Activated naive CD8-positive, alpha-beta T cell treated with anti-CD3 and anti-CD28 coated beads, Interleukin-2, amount 10 ng/mL, durations not matched to agents 7 days and 5 days (primary cell): ENCODE measurements at places on chromosomes 6 and 20. TPM values are rescaled to one million over a fixed set of nuclear protein-coding genes. Genes with fewer than 3 reads are reported as not detected.

GRCh38 chr6:128882991-128883611, at the start of gene LAMA2:
TSS of gene LAMA2 (plus strand) at chr6:128883138. CDS start at chr6:128883246, 108 bp downstream.
- peaks cover 34% of the 10 kb centered on the region for H3K27me3 ChIP-seq
- H3K4me3 ChIP-seq = no peak within 1 kb of the TSS
- H3K4me1 ChIP-seq = no peaks in the 10 kb centered on the region
- H3K36me3 ChIP-seq = no peaks in the 10 kb centered on the region
- DNase-seq = no peak

- H3K36me3 ChIP-seq = no peaks in the 10 kb centered on the region
- no peak overlapping the region for H3K4me3 ChIP-seq
Observed at GRCh38 chr6:139820210-139820609, 445.8 kb upstream of the CITED2 start.

Gene PTP4A1
- 66.4 TPM for total RNA-seq

GRCh38 chr20:42161228-42161829, 543.2 kb upstream of the CHD6 start:
- DNase-seq = no peak
- no peaks in the 10 kb centered on the region for H3K36me3 ChIP-seq
- peaks cover 2% of the 10 kb centered on the region for H3K27me3 ChIP-seq
- H3K4me1 ChIP-seq = no peaks in the 10 kb centered on the region
- H3K4me3 ChIP-seq = no peak overlapping the region

DNA sequence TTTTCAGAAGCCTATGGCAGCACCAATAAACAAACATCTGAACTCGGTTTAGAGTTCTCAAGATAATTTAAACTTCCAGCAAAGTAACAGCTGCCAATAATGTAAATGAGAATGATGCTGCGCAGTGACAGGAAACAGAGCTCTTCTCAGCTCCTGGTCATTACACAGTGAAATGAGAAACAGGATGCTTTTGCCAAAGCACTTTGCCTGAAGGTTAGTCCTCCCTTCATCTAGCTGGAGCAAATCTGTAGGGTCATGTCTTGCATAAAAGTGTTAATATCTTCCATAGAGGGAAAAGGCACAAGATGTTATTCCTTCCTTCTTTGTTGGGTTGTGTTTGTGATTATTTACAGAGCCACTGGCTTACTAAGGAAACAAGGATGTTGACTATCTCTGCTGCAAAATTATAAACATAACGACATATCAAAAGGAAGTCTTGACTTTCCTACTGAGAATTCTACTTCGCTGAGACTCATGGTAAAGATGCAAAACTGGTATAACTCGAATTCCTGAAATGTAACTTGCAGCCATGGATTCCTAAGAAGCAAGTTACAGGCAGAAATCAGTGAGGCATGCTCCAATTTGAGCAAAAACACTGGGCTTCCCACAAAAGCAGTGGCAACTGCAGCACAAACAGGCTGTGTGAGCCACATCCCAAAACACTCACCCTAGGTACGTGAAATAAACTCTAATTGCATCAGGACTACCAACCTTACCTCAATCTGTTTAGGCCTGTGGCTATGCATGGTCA, 102.5 kb upstream of the BEND6 start:
- peaks cover 19% of the 10 kb centered on the region for H3K4me1 ChIP-seq
- peak overlapping the region; percentile 70 for H3K4me3 ChIP-seq
- DNase-seq = no peak
- no peaks in the 10 kb centered on the region for H3K36me3 ChIP-seq
- peaks cover 43% of the 10 kb centered on the region for H3K27me3 ChIP-seq

DNA sequence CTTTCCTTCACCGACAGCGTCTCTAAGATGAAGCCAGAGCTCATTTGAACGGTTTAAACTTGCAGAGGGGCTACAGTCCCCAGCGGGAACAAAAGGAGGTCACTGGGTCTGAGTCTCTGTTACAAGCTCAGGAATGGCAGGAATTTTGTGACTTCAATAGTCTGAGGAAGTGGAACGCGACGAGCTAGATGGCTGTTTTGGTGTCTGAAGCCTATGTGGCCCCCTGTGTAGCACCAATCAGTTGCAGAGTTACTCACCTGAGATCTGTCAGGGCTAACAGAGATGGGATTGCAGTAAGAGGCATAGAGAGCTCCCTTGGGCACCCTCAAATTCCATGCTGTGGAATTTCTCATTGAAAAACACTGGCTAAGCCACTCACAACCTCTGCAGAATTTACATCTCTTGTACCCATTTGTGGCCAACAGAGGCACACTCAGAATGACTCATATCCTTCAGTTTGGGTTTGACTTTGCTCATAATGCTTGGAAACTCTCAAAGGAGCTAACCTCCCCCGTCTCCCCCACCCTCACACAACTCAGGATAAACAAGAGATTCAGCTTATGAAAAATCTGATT, 7.1 kb upstream of the TCP11 start:
- peak overlapping the region; percentile 23 for H3K4me3 ChIP-seq
- no peak for DNase-seq
- H3K36me3 ChIP-seq = no peaks in the 10 kb centered on the region
- peaks cover 17% of the 10 kb centered on the region for H3K4me1 ChIP-seq
- no peak overlapping the region for H3K27ac ChIP-seq
- H3K27me3 ChIP-seq = peaks cover 13% of the 10 kb centered on the region

- no peak overlapping the region for H3K4me3 ChIP-seq
- H3K27ac ChIP-seq = no peak overlapping the region
- DNase-seq = no peak
- H3K4me1 ChIP-seq = no peaks in the 10 kb centered on the region
- H3K36me3 ChIP-seq = no peaks in the 10 kb centered on the region
Observed at GRCh38 chr6:168417191-168417590, 23.8 kb upstream of the SMOC2 start.

DNA sequence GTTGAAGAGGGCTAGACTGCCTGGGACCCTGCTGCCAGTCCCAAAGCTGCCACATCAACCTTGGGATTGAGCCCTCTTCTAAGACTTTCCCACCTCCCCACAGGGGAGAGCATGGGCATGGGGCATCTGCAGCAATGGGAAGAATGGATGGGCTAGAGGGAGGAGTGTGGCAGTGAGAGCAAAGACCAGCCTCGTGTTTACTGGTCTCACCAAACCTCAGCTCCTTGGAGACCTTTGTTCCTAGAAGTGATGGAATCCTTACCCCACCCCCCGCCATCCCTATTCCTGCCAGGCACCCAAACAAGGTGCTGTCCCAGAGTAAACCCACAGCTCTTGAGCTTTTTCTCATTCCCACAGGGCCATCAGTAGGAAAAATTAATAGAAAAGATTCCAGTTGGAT, 20.0 kb upstream of the ARMC12 start:
- DNase-seq = peak; percentile 13
- no peaks in the 10 kb centered on the region for H3K36me3 ChIP-seq
- H3K27me3 ChIP-seq = no peaks in the 10 kb centered on the region
- H3K27ac ChIP-seq = peak overlapping the region; percentile 91
- no peak overlapping the region for H3K4me3 ChIP-seq
- H3K4me1 ChIP-seq = peaks cover 51% of the 10 kb centered on the region

- peaks cover 7% of the 10 kb centered on the region for H3K27me3 ChIP-seq
- peaks cover 4% of the 10 kb centered on the region for H3K4me1 ChIP-seq
- no peak for DNase-seq
Observed at GRCh38 chr6:152356662-152357061, 280.5 kb downstream of the SYNE1 start.

Gene PAQR8
- 25.7 TPM for total RNA-seq

DNA sequence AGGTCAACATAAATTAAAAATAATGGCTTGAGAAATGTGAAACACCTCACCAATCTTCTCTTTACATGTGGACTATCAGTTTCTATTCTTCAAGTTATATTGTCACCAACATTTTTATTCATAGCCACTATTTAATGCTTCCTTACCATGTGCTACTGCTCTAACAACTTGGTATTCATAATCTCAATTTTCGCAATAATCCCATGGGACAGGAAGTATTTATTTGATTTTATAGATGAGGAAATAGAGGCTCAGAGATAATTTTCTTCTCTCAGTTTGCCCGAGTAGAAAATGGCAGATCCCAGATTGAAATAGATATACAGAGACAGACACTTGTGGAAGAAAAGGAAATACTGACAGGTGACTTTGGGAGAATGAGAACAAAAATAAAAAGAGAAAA, 66.6 kb downstream of the FAM83B start:
- no peaks in the 10 kb centered on the region for H3K4me1 ChIP-seq
- H3K4me3 ChIP-seq = no peak overlapping the region
- no peaks in the 10 kb centered on the region for H3K27me3 ChIP-seq
- H3K36me3 ChIP-seq = no peaks in the 10 kb centered on the region
- no peak for DNase-seq

DNA sequence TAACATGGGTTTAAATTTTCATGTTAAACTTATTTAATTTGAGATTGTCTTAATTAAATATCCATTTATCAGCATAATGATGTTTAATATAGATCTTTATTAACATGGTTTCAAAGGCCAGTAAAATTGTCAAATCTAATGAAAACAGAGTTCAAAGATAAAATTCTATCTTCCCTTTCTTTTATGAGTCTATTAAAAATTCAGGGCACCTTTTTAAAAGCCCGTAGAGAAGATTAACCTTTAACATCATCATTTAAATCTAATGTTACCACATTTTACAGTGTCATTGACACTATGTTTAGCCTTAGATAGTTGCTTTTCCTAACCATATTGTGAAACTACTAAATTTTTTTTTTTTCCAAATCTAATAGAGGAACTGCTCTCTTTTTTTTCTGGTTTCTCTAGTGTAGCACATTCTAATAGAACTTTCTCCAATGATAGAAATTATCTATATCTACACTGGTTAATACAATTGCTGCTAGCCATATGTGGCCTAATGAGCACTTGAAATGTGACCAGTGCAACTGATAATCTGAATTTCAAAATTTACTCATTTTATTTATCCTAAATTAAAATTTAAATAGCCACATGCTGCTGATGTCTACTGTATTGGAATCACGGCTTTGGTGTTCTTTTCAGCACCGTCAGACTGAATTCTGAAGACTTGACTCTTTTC, 410.9 kb downstream of the UTRN start:
- no peak for DNase-seq
- H3K4me1 ChIP-seq = peaks cover 22% of the 10 kb centered on the region
- peaks cover 34% of the 10 kb centered on the region for H3K36me3 ChIP-seq
- H3K27ac ChIP-seq = no peak overlapping the region
- H3K27me3 ChIP-seq = no peaks in the 10 kb centered on the region
- H3K4me3 ChIP-seq = no peak overlapping the region

Gene HSPA1L
- 3.3 TPM for total RNA-seq

DNA sequence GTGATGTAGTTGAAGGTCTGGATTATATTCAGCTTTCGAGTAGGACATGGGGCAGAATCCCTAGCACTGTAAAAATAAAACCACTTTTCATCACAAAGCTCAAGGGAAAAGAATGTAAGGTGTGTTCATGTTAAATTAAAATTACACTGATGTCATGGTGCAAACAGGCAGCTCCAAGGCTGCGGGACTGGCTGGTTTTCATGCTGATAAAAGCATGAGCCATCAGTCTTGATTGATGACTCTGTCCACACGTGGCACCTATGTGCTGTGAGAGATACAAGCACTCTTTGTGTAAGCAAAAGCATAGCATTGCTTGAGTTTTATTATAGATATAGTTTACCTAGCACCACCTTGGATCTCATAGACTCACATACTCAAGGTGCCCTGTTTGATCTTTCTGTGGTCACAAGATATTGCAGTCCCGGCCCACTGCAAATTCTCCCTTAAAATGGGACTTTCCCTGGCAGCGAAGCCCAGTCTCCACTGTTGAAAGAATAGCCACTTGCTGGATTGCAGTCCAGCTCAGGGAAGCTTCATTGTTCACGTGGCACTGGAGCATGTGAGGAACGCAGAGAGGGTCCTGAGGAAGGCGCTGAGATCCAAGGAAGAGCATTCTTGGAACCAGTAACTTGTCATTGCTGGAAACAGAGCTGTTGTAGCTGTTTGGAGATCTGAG, 90.6 kb downstream of the TIAM2 start:
- peaks cover 2% of the 10 kb centered on the region for H3K4me1 ChIP-seq
- H3K27ac ChIP-seq = no peak overlapping the region
- no peaks in the 10 kb centered on the region for H3K36me3 ChIP-seq
- H3K4me3 ChIP-seq = no peak overlapping the region

GRCh38 chr6:29597184-29597583, 12.3 kb downstream of the OR2H2 start:
- no peak for DNase-seq
- H3K36me3 ChIP-seq = no peaks in the 10 kb centered on the region
- H3K4me3 ChIP-seq = no peak overlapping the region
- H3K27me3 ChIP-seq = peaks cover 9% of the 10 kb centered on the region
